ENCODE measurements at places on chromosomes 2 and 18. TPM values are rescaled to one million over a fixed set of nuclear protein-coding genes. Genes with fewer than 3 reads are reported as not detected.

- no peak for DNase-seq
These were observed 82.2 kb upstream of the GPC1 start for GRCh38 chr2:240353086-240353798.

DNA sequence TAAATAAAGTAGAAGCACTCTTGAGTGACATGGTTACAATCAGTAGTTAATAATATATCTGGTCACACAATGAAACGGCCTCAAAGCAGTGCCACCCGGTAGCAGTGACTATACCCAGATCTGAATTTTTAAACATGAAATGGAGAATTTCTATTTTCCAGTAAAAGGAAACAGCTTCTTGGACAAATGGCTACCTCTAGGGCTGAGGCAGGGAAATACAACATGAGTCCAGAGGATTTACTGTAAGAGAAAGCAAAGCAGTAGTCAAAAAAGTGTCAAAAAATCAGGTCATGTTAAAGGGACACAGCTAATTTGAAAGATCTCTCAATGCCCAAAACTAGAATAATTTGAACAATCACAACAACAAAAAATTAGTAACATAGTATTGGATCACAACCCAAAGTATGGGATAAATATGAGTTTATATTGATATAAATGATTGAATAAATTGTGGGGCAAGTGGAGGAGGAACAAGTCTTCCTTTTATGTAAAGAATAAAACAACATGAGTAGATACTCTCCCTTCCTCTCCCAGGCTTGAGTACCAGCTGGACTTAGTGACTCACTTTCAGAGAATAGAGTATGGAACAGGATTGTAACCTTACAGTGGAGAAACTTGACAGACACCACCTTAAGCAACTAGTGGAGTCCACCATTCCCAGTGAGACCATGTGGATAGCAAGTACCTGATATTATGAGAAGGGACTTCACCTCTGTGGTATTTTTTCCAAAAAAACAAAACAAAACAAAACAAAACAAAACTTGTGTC is 180.8 kb downstream of the MBD2 start:
- DNase-seq: peak; percentile 36

DNA sequence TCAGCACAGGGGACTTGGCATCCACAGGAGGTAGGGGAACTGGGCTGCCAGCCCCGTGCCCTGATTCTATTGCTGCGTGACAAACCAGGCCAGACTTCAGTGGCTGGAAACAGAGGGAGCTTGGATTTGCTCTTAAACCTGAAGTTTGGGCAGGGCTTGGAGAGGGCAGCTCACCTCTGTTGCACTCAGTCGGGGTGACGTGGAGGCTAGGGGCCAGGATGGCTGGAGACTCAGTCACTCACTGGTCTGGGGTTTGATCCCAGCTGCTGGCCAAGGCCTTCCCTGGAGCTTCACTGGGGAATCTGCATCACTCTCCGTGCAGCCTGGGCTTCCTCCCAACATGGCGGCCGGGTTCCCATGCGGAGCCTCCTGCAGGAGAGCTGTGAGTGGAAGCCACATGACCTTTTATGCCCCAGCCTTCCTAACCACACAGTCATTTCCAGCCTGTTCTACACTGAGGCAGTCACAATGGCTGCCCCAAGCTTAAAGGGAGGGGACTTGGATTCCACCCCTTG is 175.2 kb upstream of the HDAC4 start:
- DNase-seq: no peak

- no peak for DNase-seq
These were observed 29.3 kb downstream of the TRAPPC12 start for GRCh38 chr2:3408781-3409180.

DNA sequence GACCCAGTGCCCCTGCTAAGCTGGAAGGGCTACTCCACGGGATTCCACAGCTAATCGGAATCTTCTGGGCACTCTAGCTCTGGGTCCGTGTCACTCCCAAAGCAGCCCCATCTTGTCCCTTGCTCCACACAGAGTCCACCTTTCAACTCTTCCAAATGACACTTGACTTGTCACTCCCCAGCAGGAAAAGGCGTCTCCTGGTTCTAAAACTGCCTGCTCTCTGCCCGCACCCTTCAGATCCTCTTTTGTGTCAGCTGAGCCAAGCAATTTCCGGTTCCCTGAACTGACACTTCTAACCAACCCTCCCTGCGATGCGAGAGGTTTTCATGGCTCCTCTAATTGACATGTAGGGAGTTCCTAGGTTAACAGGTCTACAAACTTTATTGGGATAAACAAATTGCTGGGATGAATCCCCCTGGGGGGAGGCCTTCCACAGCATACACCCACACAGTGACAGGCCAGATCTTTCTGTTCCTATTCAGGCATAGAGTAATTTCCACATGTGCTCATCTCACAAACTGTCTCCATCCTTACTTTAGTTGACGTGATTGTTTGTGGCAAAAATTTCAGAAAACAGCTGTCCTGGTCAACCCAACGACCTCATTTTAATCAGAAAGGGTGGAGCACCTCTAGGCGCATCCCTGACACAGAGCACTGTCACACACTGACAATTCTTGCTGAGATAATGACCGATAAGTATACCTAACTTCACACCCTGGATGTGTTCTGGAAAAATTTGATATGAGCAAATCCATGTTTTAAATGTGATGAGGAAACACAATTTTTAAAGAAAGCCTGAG is 104.9 kb downstream of the RBMS1 start:
- no peak for DNase-seq

GRCh38 chr2:189254268-189254883 is 74.8 kb upstream of the COL5A2 start:
- peak; percentile 39 for DNase-seq

GRCh38 chr2:225779829-225780228 is 380.3 kb downstream of the NYAP2 start:
- DNase-seq: no peak

DNA sequence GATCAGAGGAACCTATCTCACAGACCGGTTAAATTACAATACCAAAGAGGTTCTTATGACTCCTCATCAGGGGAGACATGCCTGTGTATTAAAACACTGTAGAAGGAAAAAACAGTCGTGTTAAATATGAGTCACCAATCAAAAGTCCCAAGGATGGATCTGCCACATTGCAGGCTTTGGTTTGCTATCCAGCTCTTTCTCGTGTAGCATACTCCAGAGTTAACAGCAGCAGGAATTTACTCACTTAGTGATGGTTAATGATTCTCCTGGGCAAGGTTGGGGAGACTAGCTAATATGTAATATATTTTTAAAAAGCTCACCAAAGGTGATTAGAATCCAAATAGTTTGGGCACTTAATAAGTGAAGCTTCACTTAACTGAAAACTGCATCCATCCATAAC is 109.7 kb downstream of the MBD5 start:
- no peak for DNase-seq

- DNase-seq: no peak
These were observed 43.5 kb downstream of the ASAP2 start for GRCh38 chr2:9250091-9250490.

DNA sequence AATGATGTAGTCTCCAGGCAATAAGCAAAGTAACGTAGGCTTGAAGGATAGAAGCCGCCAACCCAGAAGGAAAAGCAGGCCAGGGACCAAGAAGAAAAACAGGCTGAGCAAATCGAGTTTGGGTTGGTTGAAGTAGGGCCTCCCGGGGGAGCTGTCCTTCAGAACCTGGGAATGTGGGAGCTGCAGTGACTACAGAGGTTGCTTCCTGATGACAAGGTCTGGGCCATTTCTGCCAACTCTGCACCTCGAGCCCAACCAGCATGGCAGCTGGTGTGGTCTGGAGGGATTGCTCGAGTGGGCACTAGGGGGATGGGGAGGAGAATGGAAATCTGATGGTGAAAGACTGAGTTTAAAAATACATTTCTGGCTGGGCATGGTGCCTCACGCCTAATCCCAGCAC is 14.1 kb downstream of the ACMSD start:
- DNase-seq: no peak

GRCh38 chr18:10209302-10209701 is 245.1 kb upstream of the APCDD1 start:
- DNase-seq: no peak

DNA sequence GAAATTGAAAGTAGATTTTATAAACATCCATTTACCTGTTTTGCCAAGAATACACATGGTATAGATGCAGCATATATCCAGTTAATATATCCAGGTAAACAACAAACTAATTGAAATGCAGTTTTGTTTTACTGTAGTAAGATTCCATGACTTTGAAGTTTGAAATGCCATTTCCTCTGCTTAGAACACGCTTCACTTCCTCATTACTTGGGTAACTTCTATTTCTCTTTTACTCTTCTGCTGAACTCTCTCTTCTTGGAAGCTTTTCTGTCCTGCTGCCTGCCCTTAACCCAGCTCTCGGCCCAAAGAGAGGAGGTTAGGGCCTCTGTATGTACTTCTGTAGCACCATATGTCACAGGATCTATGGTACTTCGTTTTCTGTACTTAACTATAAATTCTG is 14.1 kb upstream of the IL1RL2 start:
- no peak for DNase-seq

DNA sequence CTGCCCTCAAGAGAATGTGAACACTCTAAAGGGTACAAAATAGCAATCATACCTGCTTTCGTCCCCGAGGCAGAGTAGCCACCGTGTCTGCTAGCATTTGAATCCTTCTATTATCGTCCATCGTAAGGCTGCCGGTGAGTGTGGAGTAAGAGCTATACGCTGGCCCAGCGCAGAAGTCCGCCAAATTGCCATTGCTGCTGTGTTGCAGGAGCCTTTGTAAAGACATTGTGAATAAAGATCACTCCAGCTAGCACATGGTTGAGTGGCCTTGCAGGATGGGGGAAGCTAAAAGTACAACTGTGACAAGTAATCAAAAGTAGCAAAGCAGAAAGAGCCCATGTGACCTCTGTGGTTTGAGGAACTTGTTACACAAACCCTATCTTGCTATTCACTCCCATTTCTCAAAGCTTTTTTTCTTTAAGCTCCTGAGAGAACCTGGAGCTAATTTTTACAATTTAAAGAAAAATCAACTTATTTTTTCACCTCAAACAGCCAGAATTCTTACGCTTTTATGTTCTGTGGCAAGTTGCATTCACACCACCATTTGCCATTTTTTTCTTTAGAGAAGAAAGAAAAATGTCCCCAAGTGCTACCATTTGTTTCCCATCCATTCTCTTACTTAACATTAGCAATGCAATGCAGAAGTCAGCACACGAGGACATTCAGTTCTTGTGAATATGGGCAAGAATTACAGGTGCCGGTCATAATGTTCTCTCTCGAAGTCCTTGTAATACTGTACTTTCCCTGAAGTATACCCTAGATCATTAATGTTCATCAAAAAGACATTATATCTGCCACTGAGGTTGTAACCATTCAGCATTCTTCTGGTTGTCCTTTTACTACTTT is at the start of gene CYTIP:
CYTIP (minus strand) TSS at position 295 of the 846 bp plus-strand sequence; CDS start at position 226, 69 bp downstream.
- DNase-seq: no peak

DNA sequence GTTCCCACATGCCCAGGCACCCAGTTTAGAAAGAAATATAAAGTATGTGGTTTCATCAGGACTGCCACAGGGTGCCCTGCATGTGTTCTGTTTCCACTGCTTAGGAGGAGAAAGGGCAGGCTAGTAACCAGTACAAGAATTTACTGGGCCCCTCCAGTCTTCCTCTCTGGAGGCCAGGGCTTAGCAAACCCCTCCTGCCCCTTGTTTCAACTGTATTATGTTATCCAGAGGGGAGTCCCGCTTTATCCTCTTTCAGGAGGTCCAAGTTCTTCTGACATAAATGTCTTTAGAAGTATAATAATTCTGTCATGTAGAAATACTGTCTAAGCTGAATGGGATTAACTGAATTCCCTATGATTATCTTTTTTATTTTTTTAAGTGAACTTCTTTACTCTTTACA is 132.1 kb downstream of the WDSUB1 start:
- DNase-seq: no peak

GRCh38 chr2:42848265-42848664 is 55.9 kb upstream of the HAAO start:
- no peak for DNase-seq

DNA sequence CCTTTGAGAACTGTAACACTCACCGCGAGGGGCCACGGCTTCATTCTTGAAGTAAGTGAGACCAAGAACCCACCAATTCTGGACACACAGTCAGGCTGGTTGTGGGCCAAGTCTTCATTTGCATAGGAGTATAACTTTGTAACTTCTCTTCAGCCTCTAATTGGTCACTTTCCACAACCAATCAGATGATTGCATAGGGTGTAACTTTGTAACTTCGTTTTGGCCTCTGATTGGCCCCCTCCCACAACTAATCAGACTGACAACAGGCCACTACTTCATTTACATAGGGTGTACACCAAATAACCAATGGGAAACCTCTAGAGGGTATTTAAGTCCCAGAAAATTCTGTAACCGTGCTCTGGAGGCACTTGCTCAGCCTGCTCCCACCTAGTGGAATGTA is 77.5 kb upstream of the TCF4 start:
- DNase-seq: no peak

DNA sequence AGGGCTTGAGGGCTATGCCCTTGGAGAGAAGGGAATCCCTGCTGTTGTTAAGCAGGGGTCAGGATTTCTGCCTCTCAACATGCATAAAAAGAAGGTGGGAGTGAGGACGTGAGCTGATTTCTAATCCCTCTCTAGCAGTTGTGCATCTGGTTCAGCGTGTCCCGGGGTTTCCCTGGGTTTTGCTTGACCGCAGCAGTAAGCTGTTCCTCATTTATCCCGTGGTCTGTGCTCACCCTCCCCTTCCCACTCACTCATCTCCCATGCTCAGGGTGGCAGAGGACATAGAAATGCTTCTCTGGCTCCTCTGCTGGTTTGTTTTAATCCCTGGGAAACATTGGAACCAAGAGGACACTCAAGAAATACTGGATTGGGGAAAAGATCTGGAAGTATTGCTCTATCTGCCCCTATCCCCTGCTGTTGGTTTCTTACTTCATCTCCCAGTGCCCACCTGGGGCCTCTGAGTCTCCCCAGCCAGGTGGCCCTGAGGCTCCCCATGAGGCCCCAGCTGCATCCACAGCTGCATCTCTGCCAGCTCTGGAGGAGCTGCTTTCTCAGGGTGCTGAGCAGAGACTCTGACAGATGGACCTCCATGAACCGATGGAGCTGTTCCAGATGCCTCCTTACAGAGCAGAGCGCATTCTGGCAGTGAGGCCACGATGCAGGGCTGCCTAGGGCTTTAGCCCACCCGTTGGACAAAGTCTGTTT is 36.1 kb downstream of the TET3 start:
- DNase-seq: no peak

- no peak for DNase-seq
These were observed 57.2 kb upstream of the BOD1L2 start for GRCh38 chr18:57089702-57090101.

DNA sequence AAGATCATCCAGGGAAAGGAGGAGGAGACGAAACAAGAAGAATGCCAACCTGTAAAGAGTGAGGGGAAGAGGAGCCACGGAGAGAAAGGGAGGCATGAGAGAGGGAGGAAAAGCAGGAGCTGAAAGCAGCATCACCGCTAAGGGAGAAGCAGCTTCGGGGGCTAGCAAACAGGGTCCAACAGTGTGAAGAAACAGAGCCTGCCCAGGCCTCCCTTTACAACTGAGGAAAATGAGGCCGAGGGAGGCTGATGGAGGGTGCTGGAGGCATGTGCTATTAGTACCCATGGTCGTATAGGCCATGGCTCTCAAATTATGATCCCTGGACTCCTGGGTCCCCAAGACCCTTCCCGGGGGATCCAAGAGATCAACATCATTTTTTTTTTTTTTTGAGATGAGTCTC is 50.4 kb upstream of the ASPRV1 start:
- no peak for DNase-seq

GRCh38 chr2:42882756-42883155 is 90.4 kb upstream of the HAAO start:
- DNase-seq: no peak

ALS2 gene
- 23.8 TPM for total RNA-seq

CD8A gene
- not detected for total RNA-seq

SLC9A2 gene
- 8.8 TPM for total RNA-seq

NPPC gene
- total RNA-seq: not detected

All from PC-3 (cell line).